T-helper 2 cell (primary cell): ENCODE measurements at places on chromosomes 12 and 14.
A peak's percentile ranks its signal among the peaks of the same experiment; 100 is the strongest.

GRCh38 chr12:46430340-46430948, 57.9 kb upstream of the SLC38A2 start:
- DNase-seq, result no peak

DNA sequence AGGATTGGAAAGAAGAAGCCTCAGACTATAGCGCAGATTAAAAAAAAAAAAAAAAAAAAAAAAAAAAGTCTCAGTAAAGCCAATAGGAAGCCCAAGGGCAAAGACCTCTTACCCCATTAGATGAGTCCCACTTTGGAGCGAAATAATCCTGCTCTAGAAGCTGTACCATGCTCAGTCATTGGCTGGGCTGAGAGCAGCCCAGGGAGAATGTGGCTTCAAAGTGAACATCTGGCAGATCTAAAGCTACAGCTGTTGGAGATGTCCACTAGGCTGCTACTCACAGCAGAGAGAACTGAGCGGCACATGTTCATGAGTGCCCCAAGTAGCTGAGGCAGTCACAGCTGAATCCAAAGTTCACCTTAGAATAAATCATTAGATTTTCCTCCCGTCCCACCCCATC, 560.9 kb downstream of the MED13L start:
- DNase-seq, result no peak

GRCh38 chr12:110928700-110929099, 8.3 kb upstream of the MYL2 start:
- DNase-seq, result no peak

- DNase-seq, result no peak
Measured at GRCh38 chr14:90518069-90518940, 121.5 kb downstream of the CALM1 start.

DNA sequence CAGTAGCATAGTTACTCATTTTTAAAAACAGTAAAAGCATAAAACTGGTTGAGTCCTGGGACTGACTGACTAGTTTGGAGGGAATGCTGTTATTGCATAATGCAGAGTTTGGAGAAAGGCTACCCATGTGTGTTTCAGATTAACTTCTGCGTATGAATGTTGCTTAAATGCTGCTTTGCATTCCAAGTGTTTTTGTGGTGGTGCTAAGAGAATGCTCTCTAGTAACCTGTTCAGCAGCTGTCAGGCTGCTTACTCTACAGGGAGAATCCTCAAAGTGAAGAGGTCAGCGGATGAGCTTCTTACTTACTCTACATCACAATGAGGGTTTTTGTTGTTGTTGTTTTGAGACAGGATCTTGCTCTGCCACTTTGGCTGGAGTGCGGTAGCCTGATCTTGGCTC, 4.3 kb downstream of the DLST start:
- DNase-seq, result no peak

- DNase-seq, result no peak
Measured at GRCh38 chr12:92629349-92630065, 73.3 kb upstream of the PLEKHG7 start.

- DNase-seq, result no peak
Measured at GRCh38 chr14:89466944-89467343, 49.9 kb upstream of the FOXN3 start.

- no peak for DNase-seq
Measured at GRCh38 chr12:110335481-110336045, 54.5 kb downstream of the ATP2A2 start.

DNA sequence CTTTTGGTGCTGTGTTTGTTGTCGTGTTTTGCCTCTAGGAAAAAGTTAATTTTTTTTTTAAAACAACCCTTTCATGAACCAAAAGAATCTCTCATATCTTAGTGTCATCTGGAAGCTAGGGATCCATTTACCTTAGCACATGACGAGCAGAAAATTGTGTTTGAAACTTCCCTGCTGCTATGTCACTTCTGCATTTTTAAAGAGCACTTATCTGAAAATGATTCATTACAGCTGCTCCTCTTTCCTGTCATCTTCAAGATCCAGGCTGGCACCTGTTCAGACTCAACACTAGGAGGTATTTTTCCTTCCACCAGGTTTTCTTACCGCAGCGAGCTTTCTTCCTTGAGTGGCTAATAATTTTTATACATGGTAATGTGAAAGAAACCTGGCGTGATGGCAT, 67.0 kb downstream of the EML1 start:
- no peak for DNase-seq

DNA sequence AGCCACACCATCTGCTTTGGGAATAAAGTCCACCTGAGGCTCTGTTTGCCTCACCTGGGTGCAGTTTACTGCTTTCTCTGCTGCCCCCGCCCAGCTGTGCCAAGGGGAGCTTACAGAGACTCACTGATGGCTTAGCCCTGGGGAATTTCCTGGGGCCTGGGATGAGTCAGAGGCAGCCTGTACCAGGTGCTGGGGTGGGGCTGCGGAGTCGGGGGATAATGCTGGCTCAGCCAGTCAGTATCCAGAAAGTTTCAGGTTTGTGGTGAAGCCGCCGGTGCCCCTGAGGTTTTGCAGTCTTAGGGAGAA, 22.3 kb downstream of the PLEKHG3 start:
- DNase-seq, result no peak

- DNase-seq, result no peak
Measured at GRCh38 chr12:116196752-116197718, 80.5 kb downstream of the MED13L start.

- peak; percentile 38 for DNase-seq
Measured at GRCh38 chr12:1592444-1593173, 1.8 kb downstream of the FBXL14 start.

DNA sequence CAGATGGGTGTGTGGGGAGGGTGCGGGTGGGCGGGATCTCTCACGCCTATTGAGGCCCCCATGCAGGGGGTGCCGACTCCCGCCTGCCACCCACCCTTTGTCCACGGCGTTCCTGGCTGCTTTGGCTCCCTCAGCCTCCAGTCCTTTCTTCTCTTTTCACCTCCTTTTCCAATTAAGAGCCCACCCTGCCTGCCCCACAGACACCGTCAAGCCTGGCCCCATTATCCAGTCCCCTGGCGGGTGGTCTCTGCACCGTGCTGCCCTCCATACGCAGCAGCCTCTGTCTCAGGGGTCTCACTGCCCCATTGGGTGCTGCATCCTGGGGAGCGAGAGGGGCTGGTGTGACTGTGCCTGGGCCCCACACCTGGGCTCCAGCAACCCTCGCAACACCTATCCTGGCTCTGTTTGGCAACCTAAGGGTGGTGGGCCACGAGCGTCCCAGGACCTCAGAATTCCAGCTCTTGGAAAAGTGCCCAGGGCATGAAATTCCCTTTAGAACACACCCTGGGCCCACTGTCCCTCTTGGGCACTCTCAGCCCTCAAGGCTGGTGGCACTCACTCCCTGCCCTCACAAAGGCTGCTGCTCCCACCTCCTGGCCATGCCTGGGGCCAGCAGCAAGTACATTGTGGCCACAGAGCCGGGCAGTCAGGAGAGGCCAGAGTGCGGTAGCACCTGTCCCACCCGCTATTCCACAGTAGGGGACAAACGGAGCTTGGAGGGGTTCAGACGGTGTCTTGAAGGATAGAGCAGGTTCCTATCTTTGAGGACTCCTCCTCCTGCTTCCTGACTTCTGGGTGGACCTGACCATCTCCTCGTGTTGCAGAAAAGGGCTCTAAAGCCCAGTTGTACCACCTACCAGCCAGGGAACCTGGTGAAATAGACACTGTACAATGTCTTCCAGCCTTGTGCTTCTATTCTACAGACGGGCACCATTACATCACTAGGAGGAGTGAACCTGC, 114.1 kb downstream of the KIF26A start:
- DNase-seq, result no peak

DNA sequence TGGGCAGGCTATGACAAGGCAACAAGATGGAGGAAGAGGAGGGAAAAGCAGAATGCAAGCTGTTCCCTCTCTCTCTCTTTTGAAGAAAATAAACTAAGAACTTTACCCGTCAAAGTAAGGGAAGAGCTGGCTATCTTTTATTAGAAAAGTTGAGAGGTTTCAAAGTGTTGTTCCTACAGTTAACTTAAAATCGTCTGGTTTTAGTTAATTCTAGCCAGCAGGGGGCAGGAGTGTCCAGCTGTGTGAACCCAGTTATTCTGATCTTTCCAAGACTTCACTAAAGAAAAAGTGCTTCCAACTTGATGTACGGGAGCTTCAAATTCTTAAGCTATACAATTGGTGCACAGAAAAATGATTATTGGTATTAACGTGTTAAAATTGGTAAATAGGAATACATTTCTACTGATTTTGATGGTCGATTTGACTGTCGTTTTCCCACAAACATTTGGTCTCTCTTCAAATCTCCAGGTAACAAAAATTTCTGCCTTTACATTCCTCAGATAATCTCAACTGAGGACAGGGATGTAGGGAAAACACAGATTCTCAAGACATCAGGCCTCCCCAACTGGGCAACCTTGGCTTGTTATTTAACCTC, 28.4 kb upstream of the MON2 start:
- no peak for DNase-seq

- peak; percentile 24 for DNase-seq
Measured at GRCh38 chr12:12562016-12562483, 613 bp downstream of the DUSP16 start.

- DNase-seq, result no peak
Measured at GRCh38 chr12:105485921-105486320, 155.4 kb downstream of the C12orf75 start.

DNA sequence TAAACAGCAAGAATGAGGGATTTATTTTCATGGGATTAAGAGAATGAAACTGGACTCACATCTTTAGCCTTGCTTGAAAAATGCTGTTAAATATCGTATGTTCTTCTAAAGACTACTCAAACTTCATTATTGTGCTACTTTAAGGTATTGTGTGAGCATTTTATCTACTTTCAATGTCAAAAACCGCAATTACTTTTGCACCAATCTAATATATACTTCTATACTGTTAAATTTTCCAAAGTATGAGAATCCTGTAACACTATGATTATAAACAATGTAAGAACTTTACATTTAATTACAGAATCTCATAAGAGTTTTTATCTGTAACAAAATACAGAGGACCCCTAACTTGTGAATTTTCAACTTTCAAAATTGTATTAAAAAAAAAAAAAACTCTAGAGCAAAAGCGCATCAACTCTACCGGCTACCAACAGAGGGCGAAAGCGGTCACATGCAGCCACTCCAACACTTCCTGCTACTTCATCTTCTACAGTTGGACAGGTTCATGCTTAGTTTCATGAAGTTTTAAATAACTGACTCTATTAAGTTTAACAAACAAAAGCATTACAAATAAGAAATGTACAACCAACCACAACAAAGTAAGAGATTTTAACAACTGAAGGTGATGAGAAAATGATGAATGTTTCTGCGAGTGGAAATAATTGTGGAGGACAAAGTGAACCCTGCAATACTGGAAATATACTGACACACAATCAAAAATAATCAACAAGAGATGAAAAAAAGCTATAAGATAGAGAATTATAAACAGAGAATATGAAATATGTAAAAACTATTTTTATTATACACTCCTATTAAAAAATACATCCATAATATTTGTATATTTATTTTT, 210.9 kb downstream of the MED13L start:
- DNase-seq, result no peak

- no peak for DNase-seq
Measured at GRCh38 chr14:31410048-31410650, 10.2 kb downstream of the HEATR5A start.
